ENCODE measurements at places on chromosomes 11 and 22. TPM values are rescaled to one million over a fixed set of nuclear protein-coding genes. Genes with fewer than 3 reads are reported as not detected.

DNA sequence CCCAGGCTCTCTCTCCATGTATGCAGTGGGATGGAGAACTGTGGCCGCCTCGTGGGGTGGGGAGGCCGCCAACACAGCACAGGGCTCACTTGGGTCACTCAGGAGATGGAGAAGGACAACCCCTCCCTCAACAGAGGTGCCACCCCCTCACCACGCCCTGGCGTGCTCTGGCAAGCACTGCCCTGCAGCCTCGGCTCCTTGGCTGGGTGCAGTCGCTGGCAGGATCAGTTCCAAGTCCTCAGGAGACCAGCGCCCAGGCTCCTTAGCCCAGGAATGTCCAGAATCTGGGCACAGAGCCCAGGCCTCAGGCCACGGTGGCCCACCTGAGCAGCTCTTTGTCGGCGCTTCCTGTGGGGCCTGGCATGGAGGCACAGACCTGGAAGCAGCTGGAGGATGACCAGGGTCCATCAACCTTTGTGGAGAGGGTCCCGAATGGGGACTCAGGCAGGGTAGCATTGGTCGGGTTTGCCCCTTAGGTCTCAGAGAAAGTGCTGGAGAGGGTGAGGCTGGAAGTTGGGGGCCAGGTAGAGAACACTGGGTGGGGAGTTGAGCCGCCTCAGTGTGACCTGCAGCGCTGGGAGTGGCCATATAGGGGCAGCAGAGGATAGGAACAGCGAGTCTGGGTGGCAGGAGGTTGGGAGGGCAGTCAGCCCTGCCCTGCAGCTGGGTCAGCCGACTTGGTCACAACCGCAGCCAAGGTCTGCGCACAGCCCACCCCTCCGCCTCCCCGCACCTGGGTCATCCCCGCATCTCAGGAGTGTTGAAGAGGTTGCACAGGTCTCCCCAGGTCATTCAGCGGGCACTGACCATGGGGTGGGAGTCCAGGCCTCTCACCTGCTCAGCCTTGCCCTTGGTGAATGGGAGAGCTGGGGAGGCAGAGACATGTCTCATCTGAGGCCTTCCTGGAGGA lies 8.2 kb downstream of the SUSD2 start:
- no peaks in the 10 kb centered on the region for H3K36me3 ChIP-seq
- H3K4me1 ChIP-seq: no peaks in the 10 kb centered on the region
- DNase-seq: peak; percentile 80

- no peak overlapping the region for H3K27ac ChIP-seq
- H3K27me3 ChIP-seq: no peaks in the 10 kb centered on the region
- DNase-seq: no peak
- H3K36me3 ChIP-seq: no peaks in the 10 kb centered on the region
- no peak overlapping the region for H3K4me3 ChIP-seq
Measured at GRCh38 chr22:49101873-49102272, 725.8 kb downstream of the BRD1 start.

DNA sequence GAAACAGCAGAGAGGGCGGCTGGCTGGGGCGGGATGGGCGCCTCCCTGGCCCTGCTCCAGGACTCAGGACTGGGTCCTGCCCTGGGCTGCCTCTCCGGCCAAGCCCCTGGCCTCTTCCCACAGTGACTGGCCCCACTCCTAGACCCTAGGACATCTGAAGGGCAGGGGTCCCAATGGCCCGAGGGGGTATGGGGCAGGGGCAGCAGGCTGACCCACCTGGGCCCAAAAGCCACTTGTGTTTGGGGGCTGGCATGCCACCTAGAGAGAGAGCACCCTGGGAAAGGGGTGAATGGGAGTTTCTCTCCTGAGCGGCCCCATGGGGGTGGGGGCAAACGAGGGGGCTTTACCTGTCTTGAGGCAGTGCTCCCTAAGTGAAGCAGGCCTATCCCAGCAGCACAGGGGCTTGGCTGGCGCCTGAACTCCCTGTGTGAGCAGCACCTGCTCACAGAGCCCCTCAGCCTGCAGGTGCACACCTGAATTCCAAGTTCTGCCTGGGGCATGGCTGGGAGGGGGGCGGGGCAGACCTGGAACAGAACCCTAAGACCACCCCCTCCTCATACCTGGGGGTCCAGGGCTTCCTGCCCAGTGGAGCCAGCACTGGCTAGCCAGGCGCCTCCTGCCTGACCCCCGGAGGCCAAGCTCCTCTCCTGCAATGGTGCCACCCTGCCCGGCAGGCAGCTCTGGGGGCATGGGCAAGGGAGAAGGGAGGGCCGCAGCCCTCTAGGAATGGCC lies 16.9 kb downstream of the DUSP8 start:
- H3K27me3 ChIP-seq: no peaks in the 10 kb centered on the region
- DNase-seq: no peak
- H3K36me3 ChIP-seq: no peaks in the 10 kb centered on the region
- H3K4me1 ChIP-seq: peaks cover 43% of the 10 kb centered on the region

GRCh38 chr11:110918351-110918750 lies 206.1 kb upstream of the ARHGAP20 start:
- H3K27me3 ChIP-seq: no peaks in the 10 kb centered on the region
- no peak overlapping the region for H3K4me3 ChIP-seq
- no peak overlapping the region for H3K27ac ChIP-seq

GRCh38 chr11:86069408-86070101 lies 671 bp upstream of the PICALM start:
- H3K27me3 ChIP-seq: no peaks in the 10 kb centered on the region
- peak; percentile 73 for DNase-seq
- no peaks in the 10 kb centered on the region for H3K36me3 ChIP-seq
- H3K27ac ChIP-seq: peak overlapping the region; percentile 99
- H3K4me3 ChIP-seq: no peak overlapping the region

GRCh38 chr11:62166371-62166770 lies 23.6 kb upstream of the SCGB1D1 start:
- no peaks in the 10 kb centered on the region for H3K4me1 ChIP-seq
- no peak overlapping the region for H3K27ac ChIP-seq
- peaks cover 3% of the 10 kb centered on the region for H3K27me3 ChIP-seq

DNA sequence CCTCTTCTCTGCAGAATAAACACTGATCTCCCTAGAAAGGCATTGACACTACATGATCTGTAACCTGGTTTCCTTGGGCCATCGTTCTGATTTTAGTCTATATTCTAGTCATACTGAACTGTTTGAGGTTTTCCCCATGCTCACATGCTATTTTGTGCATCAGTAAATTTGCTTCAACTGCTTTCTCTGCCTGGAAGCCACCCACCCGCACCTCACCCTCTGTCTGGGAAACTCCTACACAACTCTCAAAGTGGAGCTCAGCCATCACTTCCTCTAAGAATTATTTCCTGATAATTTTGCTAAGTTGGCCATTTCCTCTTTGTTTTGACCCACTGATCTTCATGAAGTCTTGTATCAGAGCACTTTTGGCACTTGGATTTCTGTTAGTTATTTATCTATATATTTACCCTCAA lies 36.1 kb downstream of the MMP20 start:
- no peak for DNase-seq
- H3K4me3 ChIP-seq: no peak overlapping the region
- no peaks in the 10 kb centered on the region for H3K27me3 ChIP-seq
- no peaks in the 10 kb centered on the region for H3K4me1 ChIP-seq
- no peak overlapping the region for H3K27ac ChIP-seq

DNA sequence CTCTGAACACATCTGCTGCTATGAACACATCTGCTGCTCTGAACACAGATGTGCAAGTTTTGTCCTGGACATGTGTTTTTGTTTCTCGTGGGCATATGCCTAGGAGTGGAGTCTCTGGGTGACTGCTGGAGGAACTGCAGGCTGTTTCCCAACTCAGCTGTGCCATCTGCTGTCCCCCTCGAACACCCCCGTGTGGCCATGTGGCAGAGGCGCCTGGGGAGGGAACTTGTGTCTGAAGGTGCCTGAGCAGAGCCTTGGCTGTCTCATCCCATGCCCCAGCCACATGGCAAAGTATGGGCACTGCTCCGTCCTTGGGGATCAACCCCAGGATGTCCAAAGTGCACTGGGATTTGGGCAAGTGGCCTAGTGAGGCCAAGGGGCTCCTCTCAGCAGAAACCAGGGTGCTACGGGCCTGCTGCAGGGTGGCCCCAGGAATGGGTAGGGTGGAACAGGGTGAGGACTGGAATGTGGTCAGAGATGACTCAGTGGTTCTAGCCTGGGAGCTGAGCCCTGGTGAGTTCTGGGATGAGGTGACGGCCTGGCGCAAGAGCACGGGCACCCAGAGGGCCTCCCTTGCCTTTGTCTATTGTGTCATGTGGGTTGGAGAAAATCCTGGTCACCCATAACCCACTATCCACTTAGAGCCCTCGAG lies 14.7 kb downstream of the GATD1 start:
- no peaks in the 10 kb centered on the region for H3K27me3 ChIP-seq
- no peaks in the 10 kb centered on the region for H3K36me3 ChIP-seq
- no peak overlapping the region for H3K27ac ChIP-seq
- H3K4me1 ChIP-seq: peaks cover 8% of the 10 kb centered on the region
- H3K4me3 ChIP-seq: no peak overlapping the region

Gene CD3E
- not detected for polyA plus RNA-seq

Gene INSC
- polyA plus RNA-seq: not detected

Gene PARVG
- 0.77 TPM for polyA plus RNA-seq

Gene FCHSD2
- 11.0 TPM for polyA plus RNA-seq
